ENCODE measurements at places on chromosomes 3 and 15. TPM values are rescaled to one million over a fixed set of nuclear protein-coding genes. Genes with fewer than 3 reads are reported as not detected.

CASR gene
- not detected for total RNA-seq

STRA6 gene
- 0.59 TPM for total RNA-seq

TICRR gene
- total RNA-seq = 1.7 TPM

TMF1 gene
- 43.3 TPM for total RNA-seq

KLHL6 gene
- total RNA-seq = under 0.01 TPM

SLC41A3 gene
- total RNA-seq = 93.5 TPM

MINAR1 gene
- 1.6 TPM for total RNA-seq

HDC gene
- not detected for total RNA-seq

GRIP2 gene
- total RNA-seq = 0.46 TPM

THUMPD3 gene
- 57.5 TPM for total RNA-seq

CCNB2 gene
- total RNA-seq = 11.1 TPM

PPP1R14D gene
- total RNA-seq = not detected

DPPA2 gene
- total RNA-seq = not detected

ZKSCAN7 gene
- total RNA-seq = 4.8 TPM

RTP1 gene
- total RNA-seq = not detected

TGFBR2 gene
- 233 TPM for total RNA-seq

CCR8 gene
- total RNA-seq = not detected

SEMA3F gene
- 31.0 TPM for total RNA-seq

GOLGA8M gene
- 2.0 TPM for total RNA-seq

RYR3 gene
- total RNA-seq = 0.07 TPM

NUP210 gene
- total RNA-seq = 0.10 TPM

ZNF860 gene
- 0.46 TPM for total RNA-seq

ZNF501 gene
- total RNA-seq = 3.0 TPM

SEMA5B gene
- total RNA-seq = 0.72 TPM

STAB1 gene
- total RNA-seq = 0.59 TPM

ATP13A3 gene
- total RNA-seq = 913 TPM

NFKBIZ gene
- total RNA-seq = 40.1 TPM

TBC1D5 gene
- 80.4 TPM for total RNA-seq

EXD1 gene
- not detected for total RNA-seq

SUCLG2 gene
- 55.4 TPM for total RNA-seq

CILP gene
- 0.07 TPM for total RNA-seq

MST1 gene
- total RNA-seq = 13.2 TPM

AGBL1 gene
- not detected for total RNA-seq

CCR5 gene
- not detected for total RNA-seq

RETNLB gene
- not detected for total RNA-seq

PTX3 gene
- 1,136 TPM for total RNA-seq

RPL15 gene
- 1,661 TPM for total RNA-seq

SERPINI1 gene
- total RNA-seq = 7.6 TPM

GABRA5 gene
- not detected for total RNA-seq

SCAANT1 gene
- not detected for total RNA-seq

CHCHD6 gene
- 12.1 TPM for total RNA-seq

CPA3 gene
- not detected for total RNA-seq

ADIPOQ gene
- not detected for total RNA-seq

GABRR3 gene
- not detected for total RNA-seq

CHDH gene
- total RNA-seq = 0.03 TPM

Data from smooth muscle cell of the pulmonary artery (primary cell).